ENCODE measurements at places on chromosomes 5 and 9.

DNA sequence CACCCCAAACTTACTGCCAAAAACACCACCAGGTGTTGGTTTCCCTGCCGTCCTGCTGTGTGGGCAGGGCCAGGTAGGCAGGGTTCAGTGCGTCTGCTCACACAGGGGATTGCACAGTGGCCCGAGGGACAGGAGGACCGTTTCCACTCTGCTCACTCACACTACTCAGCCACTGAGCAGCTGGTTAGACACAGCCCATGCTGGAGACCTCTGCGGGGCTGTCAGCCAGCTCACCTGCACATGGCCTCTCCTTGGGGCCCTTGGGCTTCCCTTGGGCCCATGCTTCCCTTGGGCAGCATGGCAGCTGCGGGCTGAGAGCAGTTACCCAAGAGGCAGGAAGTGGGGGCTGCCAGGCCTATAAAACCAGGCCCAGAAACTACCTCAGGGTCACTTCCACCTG is 79.0 kb downstream of the SYK start:
- no peak for DNase-seq

DNA sequence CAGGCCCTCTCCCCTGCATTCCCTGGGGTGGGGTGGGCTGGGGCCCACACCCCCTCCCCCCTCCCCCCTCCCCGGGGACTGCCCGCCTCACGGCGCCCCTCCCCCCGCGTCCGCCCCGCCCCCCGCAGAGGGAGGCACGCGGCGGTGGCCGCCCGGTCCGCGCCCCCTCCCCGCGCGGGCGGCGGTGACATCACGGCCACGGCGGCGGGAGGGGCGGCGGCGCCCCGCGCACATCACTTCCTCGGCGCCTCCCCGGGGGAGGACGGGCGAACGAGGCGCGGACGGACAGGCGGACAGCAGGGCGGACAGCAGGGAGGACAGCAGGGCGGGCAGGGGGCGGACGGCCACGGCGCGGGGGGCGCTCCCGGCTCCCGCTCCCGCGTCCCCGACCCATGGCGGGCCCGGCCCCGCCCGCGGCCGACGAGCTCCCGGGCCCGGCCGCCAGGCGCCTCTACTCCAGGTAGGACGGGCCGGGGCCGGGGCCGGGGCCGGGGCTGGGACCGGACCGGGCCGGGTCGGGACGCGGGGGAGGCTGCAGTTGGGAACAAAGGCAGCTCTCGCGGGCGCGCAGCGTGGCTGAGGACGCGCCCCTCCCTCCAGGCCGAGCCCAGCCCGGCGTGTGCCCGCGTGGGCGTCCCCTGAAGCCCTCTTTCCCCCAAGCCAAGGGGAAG is at the start of gene GPSM1:
GPSM1 (plus strand) TSS at position 236 of the 671 bp plus-strand sequence; CDS start at position 393, 157 bp downstream.
- DNase-seq, result no peak

DNA sequence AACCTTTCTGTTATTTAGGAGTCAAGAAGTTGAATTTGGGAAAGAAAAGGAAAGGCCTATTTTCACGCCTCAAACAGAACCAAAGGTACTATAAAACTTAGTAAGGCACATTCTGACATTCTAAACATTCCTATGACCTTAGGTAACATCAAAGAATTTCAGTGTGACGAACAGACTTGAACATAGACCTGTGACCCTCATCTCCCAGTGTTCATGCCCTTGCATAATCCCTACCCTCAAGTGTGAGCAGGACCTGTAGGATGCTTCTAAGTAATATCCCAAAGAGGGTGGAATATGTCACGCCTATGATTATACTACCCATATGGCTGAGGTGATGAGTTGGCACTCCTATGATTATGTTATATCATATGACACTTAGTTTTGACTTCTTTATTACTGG is 540.9 kb downstream of the KIF4B start:
- no peak for DNase-seq

DNA sequence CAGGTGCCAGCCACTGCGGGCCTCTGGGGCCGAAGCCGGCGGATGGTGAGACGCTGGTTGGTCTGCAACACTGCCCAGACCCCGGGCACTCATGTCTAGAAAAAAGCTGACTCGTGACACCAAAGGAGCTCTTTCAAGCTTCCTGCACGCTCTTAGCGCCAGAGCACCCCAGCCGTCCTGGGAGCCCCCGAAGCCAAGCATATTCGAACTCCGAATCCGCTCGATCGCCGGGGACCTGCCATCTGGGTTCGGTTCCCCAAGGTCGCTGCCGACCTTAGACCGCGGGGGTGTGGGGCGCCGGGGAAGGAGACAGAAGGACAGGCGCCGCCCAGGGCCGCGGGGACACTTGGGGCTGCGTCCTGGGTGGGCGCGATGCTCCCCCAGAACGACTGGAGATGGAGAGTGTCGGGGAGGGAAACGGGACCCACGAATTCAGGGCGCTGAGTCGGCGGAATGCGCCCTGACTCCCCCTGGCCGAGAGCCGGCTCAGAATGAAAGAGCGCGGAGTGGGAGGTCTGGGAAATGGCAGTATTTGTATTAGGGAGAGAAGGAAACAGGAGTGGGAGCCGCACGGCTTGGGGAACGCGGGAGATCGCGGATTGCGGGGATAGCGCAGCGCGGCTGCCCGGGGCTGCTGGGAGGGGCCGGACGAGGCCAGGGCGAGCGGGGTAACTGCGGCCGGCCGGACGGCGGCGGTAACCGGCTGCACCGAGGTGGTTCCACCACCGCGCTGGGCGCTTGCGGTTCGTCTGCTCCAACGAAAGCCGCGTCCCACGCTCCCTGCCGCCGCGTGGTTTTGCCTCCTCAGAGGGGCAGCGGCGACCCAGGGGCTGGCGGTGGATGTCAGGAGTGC is 20.1 kb upstream of the MARCHF6 start:
- DNase-seq, result peak; percentile 61

GRCh38 chr9:130576176-130576575 is 3.2 kb upstream of the FUBP3 start:
- DNase-seq, result no peak

- no peak for DNase-seq
Measured at GRCh38 chr5:113371721-113372196, 63.0 kb downstream of the TSSK1B start.

GRCh38 chr9:93579711-93580516 is 3.5 kb downstream of the PHF2 start:
- peak; percentile 73 for DNase-seq

GRCh38 chr9:92723299-92723625 is 41.4 kb downstream of the BICD2 start:
- DNase-seq, result no peak

DNA sequence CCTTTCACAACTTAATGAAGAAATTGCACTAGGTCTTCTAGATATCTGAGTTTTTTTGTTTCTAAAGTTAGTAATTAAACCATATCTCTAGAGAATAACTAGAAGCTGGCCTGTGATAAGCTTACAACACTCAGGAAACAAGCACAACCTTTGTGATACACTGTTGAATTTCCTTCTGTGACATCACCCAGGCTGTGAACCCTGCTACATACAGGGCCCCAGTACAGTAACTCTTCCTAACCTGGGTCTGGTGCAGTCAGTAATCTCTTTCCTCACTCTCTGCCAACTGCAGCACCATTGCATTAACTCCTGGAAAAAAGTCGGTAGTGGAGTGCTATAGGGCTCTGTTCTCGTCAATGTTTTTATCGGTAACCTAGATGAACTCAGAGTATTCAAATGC is 10.6 kb upstream of the IGFBPL1 start:
- no peak for DNase-seq

GRCh38 chr5:33843579-33843978 is 48.2 kb downstream of the ADAMTS12 start:
- no peak for DNase-seq

DNA sequence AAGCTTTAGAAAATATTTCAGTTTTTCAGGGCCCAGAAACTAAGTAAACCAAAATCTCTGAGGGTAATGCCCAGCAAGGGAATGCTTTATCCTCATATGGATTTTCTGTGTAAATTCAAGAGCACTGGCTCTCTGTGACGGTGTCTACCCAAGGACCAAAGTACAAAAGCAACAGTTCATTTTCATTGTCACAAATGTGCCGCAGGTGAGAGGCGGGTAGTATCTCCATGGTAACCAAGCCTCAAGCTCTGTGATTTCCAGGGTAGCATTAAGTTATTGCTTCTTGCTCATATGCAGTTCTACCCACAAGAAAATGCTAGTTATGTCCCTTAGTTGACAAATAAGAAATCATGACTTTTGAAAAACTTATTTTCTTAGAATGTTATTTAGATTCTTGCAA is 164.3 kb downstream of the MTRR start:
- no peak for DNase-seq

DNA sequence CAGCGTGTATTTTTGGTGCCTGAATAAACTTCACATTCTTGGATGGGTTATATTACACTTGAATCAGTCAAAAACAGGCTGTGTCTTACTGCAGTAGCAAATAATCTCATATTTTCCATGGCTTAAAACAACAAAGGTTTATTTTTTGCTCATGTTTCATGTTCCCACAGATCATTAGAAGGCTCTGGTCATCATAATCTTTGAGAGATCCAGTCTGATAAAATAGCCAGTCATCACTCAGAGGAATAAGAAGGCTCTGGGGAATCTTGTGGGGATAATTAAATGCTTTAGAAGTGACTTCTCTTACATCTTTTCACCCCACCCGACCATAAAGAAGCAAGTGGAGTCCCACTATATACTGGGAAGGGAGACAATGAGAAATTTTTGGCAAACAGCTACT is 417.7 kb downstream of the PSAT1 start:
- no peak for DNase-seq

GRCh38 chr5:134846641-134846960 is 833 bp downstream of the C5orf24 start:
- no peak for DNase-seq

DNA sequence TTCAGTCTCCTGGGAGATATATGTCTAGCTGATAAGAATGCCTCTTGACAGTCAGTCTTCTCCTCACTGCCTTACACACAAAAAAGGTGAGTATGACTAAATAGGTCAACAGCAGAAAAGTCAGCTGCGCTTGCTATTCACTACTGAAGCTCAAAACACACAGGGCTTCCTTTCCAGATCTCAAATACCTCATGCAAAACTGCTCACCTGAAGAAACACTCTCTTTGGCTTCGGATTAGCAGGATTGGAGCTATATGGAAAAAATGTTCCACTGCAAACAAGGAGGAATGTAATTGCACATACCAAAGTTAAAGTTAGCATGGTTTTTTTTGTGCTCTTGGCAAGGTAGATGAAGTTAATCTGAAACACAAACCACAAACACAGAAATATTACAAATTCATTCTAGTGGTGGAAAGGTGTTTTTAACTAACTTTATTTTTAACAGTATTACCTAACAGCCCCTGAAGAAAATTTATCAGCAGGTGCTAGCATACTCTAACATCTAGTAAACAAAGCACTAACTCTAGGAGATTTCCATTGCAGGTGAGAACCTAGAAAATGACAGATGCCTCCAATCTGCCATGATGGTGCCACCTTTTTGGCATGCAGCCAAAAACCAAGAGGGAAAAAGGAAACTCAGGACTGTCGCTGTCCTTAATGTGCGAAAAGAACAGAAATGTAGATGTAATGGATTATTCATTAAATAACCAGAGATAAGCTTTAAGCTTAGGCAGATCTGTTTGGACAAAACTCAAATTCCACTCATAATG is 31.8 kb downstream of the ERMP1 start:
- DNase-seq, result no peak

DNA sequence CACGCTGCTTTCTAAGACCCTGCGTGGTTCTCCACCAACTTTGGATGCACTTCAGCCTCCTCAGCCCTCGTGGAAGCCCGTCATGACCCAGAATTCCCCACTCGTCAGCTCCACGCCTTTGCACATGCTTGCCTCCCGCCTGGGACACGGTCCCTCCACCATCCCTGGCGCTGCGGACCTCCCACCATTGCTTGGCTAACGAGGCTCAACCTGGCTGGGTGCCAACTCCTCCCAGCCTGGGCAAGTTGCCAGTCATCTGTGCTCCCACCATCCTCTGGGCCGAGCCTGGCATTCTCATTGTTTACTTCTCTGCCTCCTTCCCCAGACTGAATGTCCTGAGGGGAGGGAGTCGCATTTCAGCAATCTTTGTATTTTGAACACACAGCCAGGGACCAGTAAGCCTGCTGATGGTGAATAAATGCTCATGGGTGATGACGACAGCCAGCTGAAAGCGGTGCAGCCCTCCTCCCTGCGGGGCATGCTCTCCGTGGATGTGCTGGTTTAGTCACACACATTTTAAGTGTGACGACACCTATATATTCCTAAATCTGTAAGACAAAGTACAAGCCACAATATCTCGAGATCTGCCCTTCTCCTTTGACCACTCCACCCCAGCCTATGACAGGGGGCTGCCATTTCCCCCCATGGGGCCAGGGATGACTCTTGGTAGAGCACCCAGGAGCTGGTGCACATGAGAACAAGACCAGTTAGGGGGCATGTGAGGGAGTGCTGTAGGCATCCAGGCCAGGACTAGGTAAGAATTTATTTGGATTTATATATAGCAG is 37.6 kb downstream of the ANKRD33B start:
- peak; percentile 95 for DNase-seq

GRCh38 chr5:139856714-139857113 is 61.1 kb downstream of the PSD2 start:
- no peak for DNase-seq

DNA sequence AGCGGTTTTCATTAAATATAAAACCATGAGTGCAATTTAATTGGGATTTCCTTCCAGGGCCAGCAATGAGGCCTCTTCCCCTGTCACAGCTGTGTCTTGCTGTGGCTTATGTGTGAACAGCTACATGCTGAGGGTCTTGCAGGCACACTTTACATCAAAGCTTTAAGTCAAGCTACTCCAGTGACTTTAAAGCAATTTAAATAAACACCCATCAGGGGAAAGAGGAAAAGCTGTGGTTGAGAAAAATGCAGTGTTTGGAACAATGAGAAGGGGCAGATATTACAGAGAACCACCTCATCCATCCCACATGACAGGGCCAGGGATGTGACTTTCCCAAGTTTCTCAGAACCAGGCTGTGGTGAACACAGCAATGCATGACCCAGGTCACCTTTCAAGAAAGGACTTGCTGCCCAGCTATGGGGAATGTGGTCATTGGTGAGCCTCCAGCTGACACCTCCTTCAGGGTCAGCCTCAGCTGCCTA is 115.9 kb upstream of the LPAR1 start:
- no peak for DNase-seq

DNA sequence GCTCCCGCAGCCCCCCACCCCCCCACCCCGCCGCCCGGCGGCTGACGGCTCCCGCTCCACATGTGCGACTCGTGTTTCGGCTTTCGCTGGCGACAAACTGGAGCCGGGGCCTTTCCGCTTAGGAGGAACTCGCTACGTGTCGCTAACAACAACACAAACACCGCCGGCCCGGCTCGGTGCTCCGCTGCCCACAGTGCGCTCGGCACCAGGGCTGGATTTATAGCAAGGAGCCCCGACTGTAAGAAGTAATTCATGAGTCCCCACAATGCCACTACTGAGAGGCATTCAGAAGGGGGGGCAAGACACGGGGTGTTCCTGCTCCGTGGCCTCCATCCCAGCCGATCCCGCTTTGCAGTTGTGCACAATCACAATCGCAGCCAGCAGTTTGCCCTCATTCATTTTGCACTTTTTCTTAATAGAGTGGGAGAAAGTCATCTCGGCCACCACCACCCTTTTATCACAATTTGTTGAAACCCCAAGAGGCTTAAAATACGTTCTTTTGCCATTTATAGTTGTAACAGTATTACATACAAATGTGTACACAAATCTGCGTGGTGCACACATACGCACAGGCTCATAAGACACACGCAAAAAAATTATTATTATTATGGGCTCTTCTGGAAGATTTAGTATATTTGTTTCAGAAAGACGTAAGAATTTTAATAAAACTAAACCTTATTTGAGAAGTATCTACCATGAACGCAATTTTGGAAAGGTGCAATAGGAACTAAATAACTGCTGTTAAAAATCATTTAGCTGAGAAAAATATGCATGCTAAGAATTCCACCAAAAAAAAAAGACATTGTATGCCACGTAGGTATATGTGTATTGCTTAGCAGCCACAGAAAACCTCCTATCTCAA is 48.1 kb downstream of the EBF1 start:
- DNase-seq, result peak; percentile 80

GRCh38 chr5:103232393-103232999 is 26.1 kb upstream of the MACIR start:
- DNase-seq, result no peak
